ENCODE measurements at places on chromosomes 6 and 20. TPM values are rescaled to one million over a fixed set of nuclear protein-coding genes. Genes with fewer than 3 reads are reported as not detected.

The EPHA7 gene
- total RNA-seq: 0.43 TPM

The ASIP gene
- total RNA-seq: not detected

GRCh38 chr6:105896821-105897095 lies 189.4 kb upstream of the PRDM1 start:
- no peaks in the 10 kb centered on the region for H3K36me3 ChIP-seq
- no peak for DNase-seq
- H3K4me1 ChIP-seq: no peaks in the 10 kb centered on the region
- no peaks in the 10 kb centered on the region for H3K27me3 ChIP-seq
- no peak overlapping the region for H3K27ac ChIP-seq

GRCh38 chr20:35518955-35519354 lies 10.5 kb downstream of the C20orf173 start:
- peaks cover 6% of the 10 kb centered on the region for H3K36me3 ChIP-seq
- DNase-seq: no peak
- H3K27ac ChIP-seq: no peak overlapping the region
- no peak overlapping the region for H3K4me3 ChIP-seq
- no peaks in the 10 kb centered on the region for H3K4me1 ChIP-seq

The CST5 gene
- not detected for total RNA-seq

The BCAS1 gene
- total RNA-seq: not detected

The PAX1 gene
- total RNA-seq: not detected

DNA sequence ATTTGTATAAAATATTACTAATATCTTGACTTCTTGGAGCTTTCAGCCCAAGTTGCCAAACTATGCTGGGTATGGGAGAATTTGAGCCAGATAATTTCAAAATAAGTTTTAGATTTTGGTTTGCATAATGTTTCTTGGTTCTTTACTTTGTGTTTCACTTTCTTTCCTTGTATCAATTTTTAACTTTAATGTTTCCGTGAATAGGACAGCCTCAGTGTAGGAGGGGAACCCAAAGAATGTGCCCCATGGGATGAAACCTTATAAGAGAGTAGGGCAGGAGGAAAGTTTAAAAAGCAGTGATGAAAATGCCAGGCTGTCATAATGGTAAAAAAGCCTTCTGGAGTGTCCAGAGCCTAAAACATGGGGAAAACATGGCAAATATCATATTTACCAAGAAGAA lies 252.4 kb upstream of the IRAK1BP1 start:
- no peak overlapping the region for H3K4me3 ChIP-seq
- no peaks in the 10 kb centered on the region for H3K4me1 ChIP-seq
- no peaks in the 10 kb centered on the region for H3K36me3 ChIP-seq
- no peaks in the 10 kb centered on the region for H3K27me3 ChIP-seq

The OOEP gene
- not detected for total RNA-seq

- no peaks in the 10 kb centered on the region for H3K4me1 ChIP-seq
- H3K4me3 ChIP-seq: no peak overlapping the region
- no peaks in the 10 kb centered on the region for H3K27me3 ChIP-seq
- H3K27ac ChIP-seq: no peak overlapping the region
- no peak for DNase-seq
Measured at GRCh38 chr6:29509711-29510110, 22.0 kb upstream of the MAS1L start.

The DNMT3B gene
- 0.75 TPM for total RNA-seq

GRCh38 chr6:25062070-25062811 lies 126.5 kb upstream of the RIPOR2 start:
- H3K27ac ChIP-seq: no peak overlapping the region
- H3K27me3 ChIP-seq: no peaks in the 10 kb centered on the region
- H3K4me1 ChIP-seq: no peaks in the 10 kb centered on the region
- no peaks in the 10 kb centered on the region for H3K36me3 ChIP-seq

DNA sequence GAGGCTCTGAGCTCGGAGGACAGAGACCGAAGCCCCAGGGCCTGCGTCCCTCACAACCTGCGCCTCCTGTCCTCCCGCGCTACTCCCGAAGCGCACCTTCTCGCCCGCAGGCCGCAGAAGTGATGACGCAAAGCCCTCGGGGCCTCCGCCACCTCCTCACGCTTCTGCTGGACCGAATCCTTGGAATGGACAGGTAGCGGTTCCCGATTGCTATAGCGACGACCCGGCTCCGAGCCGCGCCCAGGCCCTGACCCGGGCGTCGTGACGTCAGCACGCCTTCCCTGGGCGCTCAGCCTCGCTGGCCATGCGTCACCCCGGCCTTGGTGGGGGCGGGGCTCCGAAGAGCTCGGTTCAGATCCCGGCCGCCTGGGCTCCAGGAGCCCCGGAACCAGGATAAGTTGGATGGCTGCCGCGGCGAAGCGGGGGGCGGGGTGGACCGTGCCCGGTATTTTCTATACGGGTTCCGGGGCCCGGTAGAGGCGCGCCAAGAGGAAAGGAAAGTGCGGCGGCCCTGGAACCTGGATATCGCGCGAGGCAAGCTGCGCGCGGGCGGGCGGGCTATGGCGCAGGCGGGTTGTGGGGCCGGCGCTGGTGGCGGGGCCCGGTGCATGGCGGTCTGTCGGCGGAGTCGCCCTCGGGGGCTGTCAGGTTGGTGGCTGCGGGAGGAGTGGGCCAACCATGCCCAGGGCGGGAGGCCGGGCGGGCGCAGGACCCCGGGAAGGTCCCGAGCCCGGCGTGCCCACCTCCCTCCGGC lies at the start of gene ZNF76:
TSS of gene ZNF76 (plus strand) at position 542 of the 754 bp plus-strand sequence. CDS start 21,417 bp downstream, outside the sequence.
- peak within 1 kb of the TSS; percentile 89 for H3K4me3 ChIP-seq
- no peaks in the 10 kb centered on the region for H3K27me3 ChIP-seq
- peak; percentile 90 for DNase-seq
- H3K27ac ChIP-seq: peak within 1 kb of the TSS; percentile 98
- H3K36me3 ChIP-seq: no peaks in the 10 kb centered on the region
